ENCODE measurements at places on chromosomes 1 and 21.
A peak's percentile ranks its signal among the peaks of the same experiment; 100 is the strongest.

- DNase-seq: peak; percentile 29
Observed at GRCh38 chr1:34885405-34886247, 26.1 kb upstream of the SMIM12 start.

GRCh38 chr1:2909797-2910196 lies 108.3 kb upstream of the TTC34 start:
- DNase-seq: no peak

- DNase-seq: no peak
Observed at GRCh38 chr1:204093421-204093717, 20.5 kb downstream of the SOX13 start.

GRCh38 chr1:171803045-171803444 lies 21.6 kb downstream of the METTL13 start:
- DNase-seq: no peak

DNA sequence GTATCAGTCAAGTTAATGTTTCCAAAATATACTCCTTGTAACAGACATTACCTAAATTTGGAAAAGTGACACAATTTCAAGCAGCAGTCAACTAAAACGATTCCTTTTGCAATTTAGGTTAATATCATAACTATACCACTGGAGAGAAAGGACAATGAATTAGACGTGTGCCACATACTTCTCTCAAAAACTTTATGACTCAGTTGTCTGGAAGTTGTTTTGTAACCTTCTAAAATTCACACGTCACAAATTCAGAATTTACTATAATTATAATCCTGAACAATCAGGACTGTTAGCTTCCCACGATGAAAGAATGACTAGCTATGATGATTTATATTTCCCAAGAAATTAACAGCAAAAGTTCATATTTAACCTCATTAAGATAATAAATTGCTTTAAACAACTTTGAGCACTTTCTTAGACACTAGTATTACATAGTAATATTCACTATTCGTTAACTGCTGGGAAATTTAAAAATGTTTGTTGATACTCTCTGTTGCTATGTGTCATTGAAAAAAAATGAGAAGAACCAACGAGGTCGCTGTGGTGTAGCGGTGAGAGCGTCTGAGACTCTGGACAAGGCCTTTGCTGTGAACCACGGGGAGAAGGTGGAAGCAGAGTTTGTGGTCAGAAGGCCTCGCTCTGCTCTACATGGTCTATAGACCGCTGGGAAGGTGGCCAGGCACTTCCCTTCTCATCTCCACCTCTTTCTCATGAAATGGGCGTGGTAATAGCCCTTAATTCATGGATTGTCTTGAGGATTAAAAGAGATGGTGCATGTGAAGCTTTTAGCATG lies 27.9 kb upstream of the BATF3 start:
- peak; percentile 29 for DNase-seq

GRCh38 chr1:226066415-226067078 lies 4.0 kb downstream of the H3-3A start:
- DNase-seq: no peak

- no peak for DNase-seq
Observed at GRCh38 chr1:38500352-38500751, 359.2 kb downstream of the RRAGC start.

- no peak for DNase-seq
Observed at GRCh38 chr1:183218027-183218618, 32.1 kb downstream of the LAMC2 start.

DNA sequence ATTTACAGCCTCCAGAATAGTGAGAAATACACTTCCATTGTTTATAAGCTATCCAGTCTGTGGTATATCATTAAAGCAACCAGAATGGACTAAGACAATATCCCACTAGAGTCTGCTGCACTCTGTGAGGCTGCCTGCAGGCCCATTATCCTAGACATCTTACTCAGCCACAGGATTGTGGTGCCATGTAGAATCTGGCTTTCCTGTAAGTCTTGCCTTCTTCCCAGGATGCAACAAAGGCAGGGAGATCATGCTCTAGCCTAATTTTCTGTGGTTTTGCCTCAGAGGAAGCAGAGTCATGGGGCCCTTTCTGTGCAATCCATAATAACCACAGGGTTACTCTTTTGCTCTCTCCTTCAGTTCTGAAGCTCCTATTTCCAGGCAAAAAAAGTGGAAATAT lies 299.1 kb upstream of the DEPDC1 start:
- no peak for DNase-seq

DNA sequence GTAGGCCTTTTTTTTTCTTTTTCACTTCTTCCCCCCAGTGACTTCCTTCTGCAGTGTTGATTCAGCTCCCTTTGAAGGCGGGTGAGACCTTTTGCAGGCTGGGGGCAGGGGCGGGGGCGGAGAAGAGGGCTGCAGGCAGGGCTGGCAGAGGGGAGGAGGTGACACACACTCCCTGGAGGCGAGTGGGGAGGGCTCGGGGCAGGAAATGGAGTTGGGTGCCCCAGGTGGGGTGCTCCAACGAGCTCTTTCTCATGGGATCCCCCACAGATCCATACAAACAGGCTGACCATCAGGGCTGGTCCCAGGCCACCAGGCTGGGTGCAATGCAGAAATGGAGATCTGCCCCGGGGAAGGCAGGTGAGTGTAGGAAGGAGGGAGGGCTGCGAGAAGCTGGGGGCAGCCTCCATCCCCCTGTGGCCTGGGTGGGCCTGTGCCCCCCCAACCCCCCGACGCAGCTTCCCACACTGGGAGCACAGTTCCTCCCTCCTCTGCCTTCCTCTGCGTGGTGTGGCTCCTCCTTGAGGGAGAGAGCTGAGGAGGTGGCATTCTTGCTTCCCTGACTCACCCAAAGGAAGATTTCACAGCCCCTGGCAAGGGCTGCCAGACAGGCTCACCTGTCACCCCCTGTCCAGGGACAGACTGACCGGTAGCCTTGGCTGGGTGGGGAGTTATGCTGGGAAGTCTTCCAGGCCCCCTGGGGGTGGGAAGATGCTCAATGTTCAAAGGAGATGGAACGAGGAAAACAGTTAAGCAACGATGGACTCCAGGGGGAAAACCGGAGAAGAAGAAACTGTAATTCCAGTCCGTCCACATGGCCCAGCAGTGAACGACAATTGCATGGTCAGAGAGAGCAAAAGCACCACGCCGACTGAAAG lies 7.1 kb upstream of the ITGB2 start:
- peak; percentile 91 for DNase-seq

DNA sequence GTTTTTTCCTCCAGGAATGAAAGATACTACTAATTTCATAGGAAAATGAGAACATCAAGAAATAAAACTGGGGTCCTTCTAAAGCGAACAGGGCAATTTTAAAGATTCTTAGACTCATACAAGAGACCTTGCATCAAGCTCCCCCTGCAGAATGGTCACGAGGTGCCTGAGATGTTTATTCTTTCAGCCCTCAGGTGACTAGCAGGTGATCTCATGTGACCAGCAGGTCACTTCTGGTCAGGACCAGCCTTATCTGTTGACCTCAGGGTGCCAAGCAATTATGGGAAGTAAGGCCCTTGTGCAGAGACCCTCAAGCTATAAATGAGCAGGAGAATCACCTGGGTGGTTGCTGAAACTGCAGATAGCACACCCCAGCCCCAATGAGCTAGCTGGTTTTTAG lies 20.6 kb upstream of the TMEM51 start:
- DNase-seq: no peak

DNA sequence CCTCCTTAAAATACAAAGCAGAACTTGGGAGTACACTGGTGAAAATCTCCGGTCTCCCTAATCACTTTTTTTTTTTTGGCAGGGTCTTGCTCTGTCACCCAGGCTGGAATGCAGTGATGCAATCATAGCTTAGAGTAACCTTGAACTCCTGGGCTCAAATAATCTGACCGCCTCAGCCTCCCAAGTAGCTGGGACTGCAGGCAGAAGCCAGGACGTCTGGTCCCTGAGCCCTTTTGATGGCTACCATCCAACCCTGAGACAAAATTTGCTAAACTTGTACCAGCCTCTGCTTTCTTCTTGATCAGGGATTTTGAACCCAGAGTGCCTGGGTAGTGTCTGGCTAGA lies 4.1 kb downstream of the L1TD1 start:
- no peak for DNase-seq

DNA sequence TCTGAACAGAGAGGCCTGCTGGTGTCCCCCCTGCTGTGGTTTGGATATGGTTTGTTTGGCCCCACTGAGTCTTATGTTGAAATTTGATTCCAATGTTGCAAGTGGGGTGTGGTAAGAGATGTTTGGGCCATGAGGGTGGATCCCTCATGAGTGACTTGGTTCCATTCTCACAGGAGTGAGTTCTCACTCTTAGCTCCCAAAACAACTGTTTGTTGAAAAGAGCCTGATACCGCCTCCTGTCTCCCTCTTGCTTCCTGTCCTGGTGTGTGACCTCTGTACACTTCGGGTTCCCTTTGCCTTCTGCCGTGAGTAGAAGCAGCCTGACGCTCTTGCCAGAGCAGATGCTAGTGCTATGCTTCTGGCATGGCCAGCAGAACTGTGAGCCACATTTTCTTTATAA lies 60.5 kb downstream of the C21orf91 start:
- no peak for DNase-seq

DNA sequence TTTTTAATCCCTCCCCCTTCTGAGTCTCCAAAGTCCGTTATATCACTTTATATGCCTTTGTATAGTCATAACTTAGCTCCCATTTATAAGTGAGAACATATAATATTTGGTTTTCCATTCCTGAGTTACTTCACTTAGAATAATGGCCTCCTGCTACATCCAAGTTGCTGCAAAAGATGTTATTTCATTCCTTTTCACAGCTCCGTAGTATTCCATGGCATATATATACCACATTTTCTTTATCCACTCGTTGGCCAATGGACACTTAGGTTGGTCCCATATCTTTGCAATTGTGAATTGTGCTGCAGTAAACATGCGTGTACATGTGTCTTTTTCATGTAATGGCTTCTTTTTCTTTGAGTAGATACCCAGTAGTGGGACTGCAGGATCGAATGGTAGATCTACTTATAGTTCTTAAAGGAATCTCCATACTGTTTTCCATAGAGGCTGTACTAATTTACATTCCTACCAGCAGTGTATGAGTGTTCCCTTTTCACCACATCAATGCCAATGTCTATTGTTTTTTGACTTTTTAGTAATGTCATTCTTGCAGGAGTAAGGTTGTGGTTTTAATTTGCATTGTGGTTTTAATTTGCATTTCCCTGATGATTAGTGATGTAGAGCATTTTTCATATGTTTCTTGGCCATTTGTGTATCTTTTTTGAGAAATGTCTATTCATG lies 12.3 kb downstream of the MAN1C1 start:
- DNase-seq: no peak

DNA sequence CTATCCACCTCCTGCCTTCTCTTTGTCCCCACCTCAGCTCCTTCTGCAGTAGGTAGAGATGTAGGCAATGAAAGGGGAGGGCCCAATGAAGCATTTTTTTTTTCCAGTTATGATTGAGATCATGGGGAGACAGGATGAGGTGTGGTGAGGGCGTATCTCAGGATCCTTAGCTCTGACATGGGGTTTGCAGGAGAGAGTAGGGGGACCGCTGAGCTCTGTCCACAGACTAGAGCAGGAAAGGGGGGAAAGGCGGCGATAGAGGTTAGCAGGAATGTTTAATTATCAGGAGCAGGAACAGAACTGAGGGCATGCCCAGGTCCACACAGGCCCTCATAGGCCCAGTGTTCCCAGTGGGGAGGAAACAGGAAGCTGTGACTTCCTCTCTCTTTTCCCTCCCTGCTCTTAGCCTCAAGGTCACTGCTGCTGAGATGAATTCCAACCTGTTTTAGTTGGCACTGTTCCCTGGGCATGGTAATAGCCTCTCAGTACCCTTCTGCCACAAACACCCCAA lies 901 bp upstream of the RXFP4 start:
- DNase-seq: no peak

DNA sequence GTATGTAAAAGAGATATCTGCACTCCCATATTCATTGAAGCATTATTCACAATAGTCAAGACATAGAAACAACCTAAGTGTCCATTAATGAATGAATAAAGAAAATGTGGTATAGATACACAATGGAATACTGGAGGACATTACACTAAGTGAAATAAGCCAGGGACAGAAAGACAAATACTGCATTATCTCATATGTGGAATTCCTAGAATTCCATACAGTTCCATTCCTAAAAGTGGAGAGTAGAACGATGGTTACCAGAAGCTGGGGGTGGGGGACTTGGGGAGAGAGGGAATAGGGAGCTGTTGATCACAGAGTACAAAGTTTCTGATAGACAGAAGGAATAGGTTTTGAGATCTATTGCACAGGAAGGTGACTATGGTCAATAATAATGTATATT lies 7.4 kb downstream of the TMED5 start:
- no peak for DNase-seq

GRCh38 chr1:237769916-237770315 lies 120.8 kb downstream of the ZP4 start:
- no peak for DNase-seq

- DNase-seq: no peak
Observed at GRCh38 chr1:2479618-2480017, 3.5 kb downstream of the PLCH2 start.

DNA sequence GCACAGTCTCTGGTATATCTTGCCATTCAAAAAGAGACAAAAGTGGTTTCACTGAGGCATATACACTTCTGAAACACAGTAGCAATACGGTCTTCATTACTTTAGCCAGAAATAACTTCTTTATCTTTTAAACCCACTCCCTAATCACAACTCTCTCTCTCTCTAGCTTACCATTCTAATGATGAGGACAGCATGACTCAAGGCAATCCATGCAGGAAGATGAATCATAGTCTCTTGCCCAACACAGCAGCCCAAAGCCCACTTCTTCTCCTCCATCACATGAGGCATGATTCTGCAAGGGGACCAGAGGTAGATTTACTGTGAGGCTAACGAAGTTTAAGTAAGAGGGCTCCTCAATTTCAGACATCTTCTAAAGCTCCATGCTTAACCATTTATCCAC lies 285.0 kb upstream of the NR5A2 start:
- DNase-seq: no peak

DNA sequence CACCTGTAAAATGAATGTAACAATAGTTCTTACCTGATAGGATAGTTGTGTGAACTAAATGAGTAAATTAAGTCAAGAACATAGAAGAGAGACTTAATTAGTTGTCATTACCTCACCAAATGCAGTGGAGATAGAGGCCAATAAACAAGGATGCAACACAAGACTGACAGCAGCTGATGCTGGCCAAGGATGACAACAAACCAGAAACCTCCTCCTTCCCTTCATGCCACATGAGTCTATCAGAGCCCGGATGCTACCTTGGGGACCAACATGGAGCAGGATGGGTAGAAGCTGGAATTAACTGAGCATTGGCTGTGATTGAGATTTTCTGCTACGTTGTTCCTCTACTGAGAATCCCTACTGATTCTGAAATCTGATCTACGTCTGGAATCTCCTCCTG lies 30.3 kb upstream of the USP1 start:
- no peak for DNase-seq

All from CD4-positive, alpha-beta T cell treated with Interleukin-2 at 100 ng/mL for 4 hours (primary cell).